Dermis blood vessel endothelial cell (primary cell): ENCODE measurements at places on chromosomes 5 and 9. TPM values are rescaled to one million over a fixed set of nuclear protein-coding genes. Genes with fewer than 3 reads are reported as not detected.

The BARX1 gene
- total RNA-seq, result not detected in 2 replicates

The NRARP gene
- 64.3 and 82.2 TPM in 2 replicates for total RNA-seq

DNA sequence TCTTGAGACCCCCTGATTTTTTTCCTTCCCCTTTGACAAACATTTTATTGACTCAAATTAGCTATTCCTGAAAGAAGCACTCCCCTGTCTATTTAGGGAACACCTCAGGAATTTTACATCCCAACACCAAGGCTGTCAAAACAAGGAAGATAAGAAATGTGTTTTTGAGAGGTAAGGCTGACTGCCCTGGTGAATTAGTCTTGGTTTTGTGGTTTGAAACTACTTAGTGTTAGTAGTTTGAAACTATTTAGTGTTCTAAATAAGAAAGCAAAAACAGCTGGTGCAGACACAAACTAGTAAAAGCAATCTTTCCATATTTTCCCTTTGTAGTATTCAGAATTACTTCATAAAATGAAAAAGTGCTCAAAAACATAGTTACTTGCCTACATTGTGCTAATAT, 120.7 kb downstream of the PCSK1 start:
- no peak for DNase-seq

The GLRX gene
- total RNA-seq, result 18.3 and 26.0 TPM in 2 replicates

The LRRC70 gene
- 48.4 and 60.8 TPM in 2 replicates for total RNA-seq

DNA sequence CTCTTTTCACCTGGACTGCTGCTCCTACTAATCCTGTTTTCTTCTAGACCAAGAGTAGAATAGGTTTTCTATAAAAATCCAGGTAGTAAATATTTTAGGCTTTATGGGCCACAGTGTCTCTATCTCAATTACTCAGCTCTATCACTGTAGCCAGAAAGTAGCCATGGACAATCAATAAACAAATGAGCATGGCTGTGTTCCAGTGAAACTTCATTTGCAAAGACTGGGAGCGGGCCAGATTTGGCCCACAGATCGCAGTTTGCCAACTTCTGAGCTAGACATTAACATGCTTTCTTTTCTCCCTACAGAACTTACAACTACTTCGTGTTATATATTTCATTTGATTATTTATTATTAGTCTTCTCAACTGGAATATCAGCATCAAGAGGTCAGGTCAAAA, 30.2 kb downstream of the BRINP1 start:
- no peak for DNase-seq

The GALNT12 gene
- 0.14 and 0.34 TPM in 2 replicates for total RNA-seq

DNA sequence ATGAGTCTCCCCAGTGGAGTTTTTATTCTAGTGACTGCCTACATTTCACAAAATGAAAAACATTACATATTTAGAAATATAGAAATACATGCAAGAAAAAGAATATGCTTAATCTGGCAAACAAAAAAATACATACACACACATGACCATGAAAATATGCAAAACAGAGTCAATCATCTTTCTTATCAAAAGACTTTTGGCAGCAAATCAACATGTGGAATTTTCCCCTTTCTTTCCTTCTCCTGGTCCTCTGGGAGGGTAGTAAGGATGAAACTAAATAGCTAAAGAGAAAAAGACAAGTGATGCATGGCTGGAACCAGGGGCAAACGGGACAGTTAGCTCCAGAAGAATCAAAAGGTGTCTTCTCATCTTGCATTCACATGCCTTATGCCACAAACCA, 69.4 kb downstream of the APBA1 start:
- DNase-seq, result no peak

The OGN gene
- not detected in 2 replicates for total RNA-seq

DNA sequence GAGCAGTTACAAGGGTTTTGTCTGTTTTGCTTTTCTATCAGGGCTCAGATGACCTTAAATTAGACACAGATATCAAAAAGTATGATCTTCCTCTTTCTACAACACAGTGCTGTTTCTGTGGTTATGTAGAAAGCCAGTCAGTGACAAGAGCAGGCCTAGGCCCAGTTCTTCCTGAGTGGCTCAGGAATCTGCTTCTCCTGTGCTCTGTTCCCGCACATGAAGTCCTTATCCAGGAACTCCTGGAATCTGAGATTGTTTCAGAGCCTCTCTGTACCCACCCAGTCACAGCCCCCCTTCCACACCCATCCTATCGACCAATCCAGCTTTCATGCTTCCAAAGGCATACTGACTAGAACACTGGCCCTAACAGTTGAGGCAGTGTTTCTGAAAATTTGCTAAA, 40.4 kb upstream of the SMU1 start:
- DNase-seq, result no peak

DNA sequence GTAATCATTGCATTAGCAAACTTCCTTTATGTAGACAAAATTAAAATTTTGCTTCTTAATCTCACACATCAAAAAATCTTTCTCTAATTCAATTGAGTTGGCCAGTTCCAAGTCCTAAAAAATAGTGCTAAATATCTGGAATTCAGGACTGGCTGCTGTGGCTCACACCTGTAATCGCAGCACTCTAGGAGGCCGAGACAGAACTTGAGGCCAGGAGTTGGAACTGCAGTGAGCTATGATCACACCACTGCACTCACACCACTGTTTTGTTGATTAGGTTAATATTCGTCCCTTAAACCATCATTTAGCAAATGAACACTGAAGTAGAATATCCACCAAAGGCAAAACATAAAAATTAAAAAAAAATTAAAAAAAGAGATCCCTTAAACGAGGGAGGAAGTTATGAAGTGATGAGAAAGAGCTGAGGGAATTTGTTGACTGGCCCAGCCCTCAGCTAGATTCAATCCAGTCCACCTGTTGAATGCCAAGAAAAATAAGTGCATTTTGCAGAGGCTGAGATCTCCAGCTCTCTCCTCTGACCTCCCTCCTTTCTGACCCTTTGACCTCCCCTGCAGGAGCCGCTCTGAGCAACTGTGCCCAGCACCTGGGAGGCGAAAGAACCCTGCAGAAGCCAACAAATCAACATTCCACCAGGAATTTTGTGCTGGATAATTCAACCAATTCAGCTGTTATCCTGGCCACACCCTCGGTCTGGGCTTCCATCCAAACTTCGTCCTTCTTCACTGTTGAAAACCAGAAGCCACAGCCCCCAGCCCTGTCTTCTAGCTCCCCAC, 96.8 kb downstream of the OR2K2 start:
- DNase-seq, result no peak

The CCDC180 gene
- 0.37 and 1.4 TPM in 2 replicates for total RNA-seq

DNA sequence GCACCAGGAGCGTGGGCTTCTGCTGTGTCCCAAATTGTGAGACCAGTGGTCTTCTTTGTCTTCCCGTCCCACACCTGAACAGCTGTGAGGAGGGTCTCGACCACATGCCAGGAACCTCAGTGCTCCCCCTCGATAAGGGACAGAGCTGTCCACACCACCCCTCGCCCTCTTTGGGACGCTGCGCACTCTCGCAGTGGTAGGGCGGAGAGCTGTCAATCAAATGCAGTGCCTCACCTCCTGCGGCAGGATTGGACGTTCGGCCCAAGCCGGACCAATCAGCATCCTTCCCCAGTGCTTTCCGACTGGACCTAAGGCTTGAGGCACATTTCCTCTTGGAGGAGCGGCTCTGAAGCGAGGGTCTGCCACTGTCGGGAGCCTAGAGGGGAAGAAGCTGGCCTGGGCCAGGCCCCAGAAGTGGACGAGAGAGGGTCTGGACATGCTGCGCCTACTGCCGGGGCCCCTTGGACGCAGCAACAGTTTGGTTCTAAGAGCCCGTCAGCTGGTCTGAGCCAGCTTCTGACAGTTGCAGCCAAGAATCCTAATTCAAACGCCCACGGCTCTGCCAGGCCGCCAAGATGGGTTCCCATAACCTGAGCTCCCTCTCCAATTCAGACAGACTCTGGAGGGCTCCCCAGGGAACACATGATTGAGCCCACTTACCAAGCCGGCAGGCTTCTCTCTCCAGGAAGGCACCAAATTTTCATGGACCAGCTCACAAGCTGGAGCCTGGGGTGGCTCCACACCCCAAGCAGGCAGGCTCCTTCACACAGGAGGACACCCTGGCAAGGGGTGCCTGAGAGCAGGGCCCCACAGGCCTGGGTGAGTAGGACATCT, 28.1 kb upstream of the ADAMTS2 start:
- DNase-seq, result no peak

DNA sequence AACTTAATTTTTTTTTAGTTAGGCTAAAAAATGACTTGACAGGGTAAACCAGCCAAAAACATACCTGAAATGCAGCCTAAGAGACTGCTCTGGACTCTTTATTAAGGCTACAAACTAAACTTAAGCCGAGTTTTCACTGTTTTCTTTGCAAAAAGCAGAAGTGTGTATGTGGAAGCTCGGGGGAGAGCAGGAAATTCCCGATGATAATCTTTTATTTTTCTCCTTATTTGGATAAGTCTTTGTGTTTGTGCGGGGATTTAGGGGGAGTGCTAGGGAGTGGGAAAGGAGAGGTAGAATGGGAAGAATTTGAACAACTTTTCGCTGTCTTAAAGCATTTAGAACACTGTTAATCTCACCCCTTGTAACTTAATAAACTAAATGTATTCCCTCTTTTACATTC, 30.7 kb upstream of the GPR21 start:
- DNase-seq, result peak; percentile 63

DNA sequence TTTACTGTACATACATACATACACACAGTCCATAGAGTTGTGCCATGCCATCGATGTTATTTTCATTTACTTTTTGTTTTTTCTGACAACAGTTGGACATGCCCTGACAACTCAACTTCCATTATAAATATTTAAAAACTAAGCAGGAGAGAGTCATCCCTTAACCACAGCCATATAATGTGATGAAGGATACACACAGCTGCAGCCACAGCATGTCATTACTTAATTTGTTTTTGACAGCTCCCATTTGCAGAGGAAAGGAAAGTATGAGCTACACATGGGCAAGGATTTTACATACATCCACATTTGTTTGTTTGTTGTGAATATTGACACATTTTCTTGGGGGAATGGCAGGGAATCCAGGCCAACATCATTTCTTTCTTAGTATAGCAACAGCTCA, 91.5 kb upstream of the TUT7 start:
- DNase-seq, result no peak

The GRXCR2 gene
- total RNA-seq, result not detected in 2 replicates

DNA sequence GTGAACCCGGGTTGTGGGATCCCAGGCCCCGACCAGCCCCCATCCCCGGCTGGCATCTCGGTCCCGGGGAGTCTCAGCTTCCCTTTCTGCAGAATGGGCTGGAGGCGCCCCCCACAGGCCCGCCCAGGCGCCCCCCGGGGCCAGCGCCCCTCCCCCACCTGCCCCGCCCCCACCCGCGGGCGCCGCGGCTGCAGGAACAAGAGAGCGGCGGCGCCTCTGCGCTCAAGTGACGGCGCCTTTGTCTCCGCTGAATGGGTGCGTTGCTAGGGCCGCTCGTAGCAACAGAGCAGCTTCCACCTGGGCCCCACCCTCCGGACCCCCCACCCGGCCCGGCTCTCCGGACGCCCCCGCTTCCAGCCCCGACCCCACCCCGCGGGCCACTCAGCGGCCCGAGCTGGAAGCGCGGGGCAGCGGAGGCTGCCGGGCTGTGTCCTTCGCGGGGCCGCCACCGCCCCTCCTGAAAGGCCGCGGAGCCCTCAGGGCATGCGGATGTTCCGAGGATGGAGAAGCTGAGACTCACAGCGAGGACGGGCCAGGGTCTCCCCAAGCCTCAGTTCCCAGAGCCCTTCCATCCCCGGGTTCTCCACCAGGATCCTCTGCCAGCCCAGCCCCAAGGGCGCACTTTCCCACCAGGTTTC, 27.5 kb downstream of the ADGRD2 start:
- no peak for DNase-seq

- DNase-seq, result no peak
Measured at GRCh38 chr9:19298436-19299000, 68.0 kb downstream of the DENND4C start.

GRCh38 chr5:178388386-178389025, 155.9 kb upstream of the PHYKPL start:
- DNase-seq, result no peak

GRCh38 chr9:18051638-18052037, 422.3 kb upstream of the ADAMTSL1 start:
- DNase-seq, result no peak

DNA sequence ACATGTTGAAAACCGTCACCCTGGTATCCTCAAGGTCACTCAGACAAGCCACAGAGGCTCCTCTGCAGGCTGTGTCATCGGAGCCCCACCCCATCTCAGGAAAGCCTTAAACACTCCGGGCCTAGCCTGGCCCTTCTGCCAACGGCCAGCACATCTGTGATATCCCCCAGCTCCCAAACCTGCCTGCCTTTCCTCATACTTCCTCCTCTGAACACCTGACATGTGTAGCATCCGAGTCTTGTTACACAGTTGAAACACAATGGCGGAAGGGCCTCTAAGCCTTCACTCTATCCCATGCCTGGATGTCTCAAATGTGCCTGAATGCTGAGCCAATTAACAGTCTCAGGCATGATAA, 32.9 kb upstream of the TGFBR1 start:
- DNase-seq, result no peak

GRCh38 chr9:73736270-73736669, 584.6 kb downstream of the ANXA1 start:
- DNase-seq, result no peak

The FCN1 gene
- not detected in 2 replicates for total RNA-seq

The MAMDC2 gene
- 2.9 and 6.7 TPM in 2 replicates for total RNA-seq

DNA sequence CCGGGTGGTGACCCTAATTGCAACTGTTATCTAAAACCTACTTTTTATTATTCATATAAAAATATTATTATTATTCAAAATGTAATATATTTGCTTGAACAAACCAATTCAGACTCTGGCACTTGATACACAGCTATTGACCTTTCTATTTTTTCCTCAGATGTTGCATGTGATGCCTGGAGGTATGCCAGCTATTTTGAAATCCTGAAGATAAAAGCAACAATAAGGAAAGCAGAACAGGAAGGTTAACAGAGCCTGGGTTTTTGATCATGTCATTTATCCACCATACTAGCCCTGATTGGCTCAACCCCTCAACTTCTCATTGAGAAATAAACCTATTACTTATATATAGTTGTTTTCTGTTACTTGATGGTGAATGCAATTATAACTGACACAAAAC, 340.9 kb upstream of the KIF2A start:
- no peak for DNase-seq

DNA sequence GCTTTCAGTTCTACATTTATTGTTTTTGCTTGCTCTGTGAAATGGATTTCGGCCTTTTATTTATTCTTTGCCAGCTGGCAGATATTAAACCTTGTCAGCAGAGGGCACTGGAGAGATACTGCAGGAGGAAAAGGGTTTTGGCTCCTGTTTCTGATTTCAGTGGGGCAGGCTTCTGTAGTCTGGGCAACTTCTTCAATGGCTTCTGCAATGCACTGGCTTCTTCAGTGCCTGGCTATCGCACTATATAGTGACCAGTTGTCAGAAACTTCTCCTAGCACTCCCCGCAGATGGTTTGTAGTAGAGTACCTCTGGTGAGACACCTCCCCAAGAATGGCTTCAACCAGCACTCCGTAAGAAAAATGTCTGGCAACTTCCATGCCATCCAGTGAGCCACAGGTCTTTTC, 3.2 kb upstream of the NFX1 start:
- DNase-seq, result peak; percentile 83

DNA sequence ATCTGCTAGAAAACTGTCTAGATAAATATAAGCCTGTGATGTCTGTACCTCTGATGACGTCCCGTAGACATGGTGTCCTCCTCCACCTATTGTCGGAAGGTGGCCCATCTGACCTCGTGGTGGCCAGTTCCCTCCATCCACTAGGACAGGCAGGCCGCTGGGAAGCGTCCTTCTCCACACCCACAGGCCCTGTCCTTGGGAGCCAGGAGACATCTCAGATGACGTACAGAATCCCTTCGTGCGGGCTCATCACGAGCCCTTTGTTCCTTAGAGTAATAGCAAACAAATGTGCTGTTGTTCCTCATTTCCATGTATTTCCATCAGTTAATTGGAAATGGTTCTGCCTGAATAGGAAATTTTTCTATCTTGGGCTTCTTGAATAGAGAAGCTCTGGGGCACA, 38.3 kb upstream of the TENT4A start:
- DNase-seq, result no peak
